HTR-8/SVneo (cell line): ENCODE measurements at places on chromosomes 7 and 10.
A peak's percentile ranks its signal among the peaks of the same experiment; 100 is the strongest.

DNA sequence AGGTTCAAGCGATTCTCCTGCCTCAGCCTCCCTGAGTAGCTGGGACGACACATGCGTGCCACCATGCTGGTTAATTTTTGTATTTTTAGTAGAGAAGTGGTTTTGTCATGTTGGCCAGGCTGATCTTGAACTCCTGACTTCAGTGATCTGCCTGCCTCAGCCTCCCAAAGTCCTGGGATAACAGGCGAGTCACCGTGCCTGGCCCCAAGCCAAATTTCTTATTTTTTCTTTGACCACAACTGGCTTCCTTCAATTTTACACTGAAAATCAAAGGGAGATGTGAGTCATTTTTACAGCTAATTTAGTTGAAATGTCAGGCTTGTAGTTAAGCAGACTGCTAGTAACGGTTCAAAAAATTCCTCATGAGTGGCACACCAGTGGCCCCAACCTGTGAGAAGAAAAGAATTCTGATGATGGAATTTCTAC is 7.8 kb downstream of the RNF216 start:
- DNase-seq, result peak; percentile 80

DNA sequence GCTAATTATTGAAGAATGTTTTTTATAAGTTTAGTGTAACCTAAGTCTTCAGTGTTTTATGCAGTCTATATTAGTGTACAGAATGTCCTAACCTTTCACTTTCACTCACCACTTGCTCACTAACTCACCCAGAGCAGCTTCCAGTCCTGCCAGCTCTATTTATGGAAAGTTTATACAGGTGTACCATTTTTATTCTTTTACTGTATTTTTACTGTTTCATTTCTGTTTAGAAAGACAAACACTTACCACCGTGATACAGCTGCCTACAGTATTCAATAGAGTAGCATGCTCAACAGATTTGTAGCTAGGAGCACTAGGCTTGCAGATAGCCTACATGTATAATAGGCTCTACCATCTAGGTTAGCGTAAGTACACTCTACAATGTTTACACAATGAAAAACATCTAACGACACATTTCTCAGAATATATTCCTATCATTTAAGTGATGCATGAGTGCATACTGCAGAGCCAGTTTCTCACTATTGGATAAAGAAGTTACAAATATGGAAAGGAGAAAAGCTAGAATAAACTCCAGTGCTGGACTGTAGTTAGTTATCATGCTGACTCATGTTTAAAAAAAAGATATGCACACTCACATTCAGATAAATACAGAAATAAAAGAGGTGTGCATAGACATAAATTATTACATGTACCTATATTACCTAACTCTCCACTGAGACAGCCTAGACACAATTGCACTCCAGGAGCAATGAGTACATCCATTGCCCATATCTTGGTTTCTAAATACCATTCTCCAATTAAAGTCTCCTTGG is 30.4 kb downstream of the STEAP1B start:
- no peak for DNase-seq

DNA sequence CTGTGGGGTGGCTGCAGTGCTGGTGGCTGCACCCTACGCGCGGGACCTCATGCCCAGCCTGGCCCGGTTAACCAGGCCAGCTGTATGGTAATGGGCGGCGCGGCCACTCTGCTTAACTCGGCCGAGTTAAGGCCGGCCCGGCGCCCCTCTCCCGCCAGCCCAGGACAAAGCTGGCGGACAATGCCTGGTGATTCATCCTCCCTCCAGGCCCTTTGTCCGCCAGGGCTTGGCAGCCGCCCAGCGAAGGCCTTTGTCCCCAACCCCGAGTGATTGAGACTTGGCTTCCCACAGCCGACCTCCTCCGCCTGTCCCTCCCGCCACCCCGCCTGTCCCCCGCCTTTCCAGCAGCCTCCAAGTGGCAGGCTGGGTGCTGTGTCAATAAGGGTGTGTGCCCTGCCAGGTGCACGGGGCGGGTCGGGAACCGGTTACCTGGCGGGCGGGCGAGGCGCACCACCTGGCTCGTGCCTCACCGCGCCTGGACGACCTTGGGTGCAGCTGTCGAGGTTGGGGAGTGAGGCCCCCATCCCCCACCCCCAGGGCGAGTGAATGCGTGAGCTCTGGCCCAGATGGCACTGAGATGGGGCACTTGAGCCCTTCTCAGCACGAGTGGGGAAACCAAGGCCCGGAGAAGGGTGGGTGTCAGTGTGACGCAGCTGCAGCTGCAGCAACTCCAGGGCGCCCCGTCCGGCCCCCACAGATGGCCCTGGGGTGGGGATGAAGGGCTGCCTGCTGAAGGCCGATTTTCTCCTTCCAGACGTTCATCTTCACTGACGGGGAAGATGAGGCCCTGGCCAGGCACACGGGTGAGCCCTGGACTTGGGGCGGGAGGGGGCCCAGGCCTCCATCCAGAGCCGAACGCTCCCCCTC is 4.6 kb downstream of the LFNG start:
- peak; percentile 83 for DNase-seq

GRCh38 chr10:88028654-88029053 is 165.2 kb downstream of the PTEN start:
- DNase-seq, result no peak

- DNase-seq, result no peak
These were observed 60.1 kb upstream of the ELN start for GRCh38 chr7:73967832-73968290.

DNA sequence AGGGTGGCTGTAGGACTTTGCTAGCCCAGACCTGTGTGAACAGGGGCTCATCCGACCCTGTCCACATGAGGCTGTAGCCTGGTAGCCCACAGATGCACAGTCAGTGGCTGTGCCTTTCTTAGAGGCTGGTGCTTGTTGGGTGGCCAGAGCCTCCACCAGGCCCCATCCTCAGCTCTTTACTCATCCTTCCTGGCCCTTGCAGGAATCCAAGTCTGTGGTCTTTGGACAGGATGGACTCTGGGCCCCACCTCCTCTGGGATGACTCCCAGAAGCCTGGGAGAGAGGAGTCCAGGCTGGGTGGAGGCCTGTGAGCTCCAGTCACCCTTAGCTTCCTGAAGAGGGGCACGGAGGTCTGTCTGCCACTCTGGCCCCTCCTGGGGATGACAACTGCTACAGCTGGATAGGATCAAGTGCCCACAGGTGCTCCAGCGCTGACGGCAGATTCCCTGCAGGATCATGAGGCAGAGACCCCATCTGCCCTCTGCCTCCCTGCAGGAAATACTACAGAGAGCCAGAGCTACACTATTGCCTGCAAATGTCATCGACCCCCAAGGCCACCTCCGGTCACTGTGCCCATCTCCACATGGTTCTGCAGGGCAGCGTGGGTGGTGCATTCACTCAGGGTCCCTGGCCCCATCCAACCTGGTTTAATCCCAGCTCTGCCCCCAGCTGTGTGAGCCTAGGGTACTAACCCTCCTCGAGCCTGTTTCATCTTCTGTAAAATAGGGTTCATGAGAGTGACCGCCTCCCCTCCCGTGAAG is 114.5 kb downstream of the PTPN20 start:
- no peak for DNase-seq
